ENCODE measurements at places on chromosomes 5 and 9. TPM values are rescaled to one million over a fixed set of nuclear protein-coding genes. Genes with fewer than 3 reads are reported as not detected.

TOMM5 gene
- total RNA-seq = 136 TPM

TDRD7 gene
- 6.8 TPM for total RNA-seq

PCDHGA3 gene
- 0.36 TPM for total RNA-seq

FIBCD1 gene
- 0.14 TPM for total RNA-seq

Measured in nasal cavity respiratory epithelium epithelial cell of viscerocranial mucosa (primary cell).